ENCODE measurements at places on chromosomes 3 and 15.

DNA sequence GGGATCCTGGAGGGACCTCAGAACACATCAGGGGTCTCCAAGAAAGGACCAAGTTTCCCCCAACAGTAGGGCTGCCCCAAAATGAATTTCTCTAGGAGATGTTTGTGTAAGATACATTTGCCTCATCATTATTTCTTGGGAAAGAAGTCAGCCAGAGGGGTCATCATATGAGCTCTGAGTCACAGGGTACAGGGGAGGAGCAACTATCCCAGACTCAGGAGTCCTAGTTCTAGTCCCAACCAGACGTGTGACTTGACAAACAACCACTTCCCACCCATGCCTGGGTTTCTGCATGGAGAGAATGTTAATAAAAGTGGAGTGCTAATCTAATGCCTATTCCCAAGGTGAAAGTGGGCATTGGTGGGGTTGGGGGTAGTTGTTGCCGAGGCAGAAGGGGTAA, 144.1 kb downstream of the ALDH1A2 start:
- DNase-seq = no peak

- DNase-seq = no peak
These were observed 185.5 kb upstream of the KCNMB2 start for GRCh38 chr3:178350763-178351162.

DNA sequence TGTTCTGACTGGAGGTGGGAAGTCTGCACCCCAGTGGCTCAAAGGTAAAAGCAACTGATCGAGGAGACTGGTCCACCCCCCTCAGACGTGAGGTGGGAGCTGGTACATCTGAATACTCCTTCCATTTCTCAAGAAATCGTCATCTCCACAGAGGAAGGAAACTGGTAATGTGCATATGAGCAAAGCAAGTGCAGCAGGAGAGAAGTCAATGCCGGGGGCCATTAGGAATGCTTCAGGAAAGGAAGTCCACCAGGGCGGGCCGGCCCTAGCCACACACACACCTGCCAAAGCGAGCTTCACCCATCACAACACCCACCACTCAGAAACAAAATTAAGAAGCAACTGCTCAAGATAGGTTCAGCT, 8.5 kb downstream of the TBC1D2B start:
- no peak for DNase-seq

DNA sequence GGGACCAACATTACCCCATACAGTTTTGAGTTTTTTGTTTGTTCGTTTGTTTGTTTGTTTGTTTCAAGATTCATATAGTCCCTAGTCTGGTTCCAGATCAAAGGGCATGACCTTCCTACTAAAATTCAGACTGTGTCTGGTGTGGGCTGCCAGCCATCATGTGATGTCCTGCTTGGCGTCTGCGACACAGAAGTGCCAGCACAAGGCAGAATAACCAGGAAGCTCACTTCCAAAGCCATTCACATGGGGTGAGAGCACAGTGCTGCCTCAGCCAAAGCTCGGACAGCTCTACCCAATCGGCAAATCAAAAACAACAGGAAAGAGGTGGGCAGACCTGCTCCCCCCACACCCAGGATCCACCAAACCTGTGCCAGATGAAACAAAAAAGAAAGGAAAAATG, 142.6 kb upstream of the THBS1 start:
- no peak for DNase-seq

GRCh38 chr3:115691964-115692363, 68.7 kb downstream of the GAP43 start:
- no peak for DNase-seq

- no peak for DNase-seq
These were observed 44.2 kb downstream of the IQGAP1 start for GRCh38 chr15:90432253-90432652.

- DNase-seq = no peak
These were observed 83.6 kb upstream of the FXR1 start for GRCh38 chr3:180828723-180829408.

- no peak for DNase-seq
These were observed 49.7 kb downstream of the CCK start for GRCh38 chr3:42216302-42216701.

- DNase-seq = no peak
These were observed 197.0 kb upstream of the CBLB start for GRCh38 chr3:106065831-106066230.

DNA sequence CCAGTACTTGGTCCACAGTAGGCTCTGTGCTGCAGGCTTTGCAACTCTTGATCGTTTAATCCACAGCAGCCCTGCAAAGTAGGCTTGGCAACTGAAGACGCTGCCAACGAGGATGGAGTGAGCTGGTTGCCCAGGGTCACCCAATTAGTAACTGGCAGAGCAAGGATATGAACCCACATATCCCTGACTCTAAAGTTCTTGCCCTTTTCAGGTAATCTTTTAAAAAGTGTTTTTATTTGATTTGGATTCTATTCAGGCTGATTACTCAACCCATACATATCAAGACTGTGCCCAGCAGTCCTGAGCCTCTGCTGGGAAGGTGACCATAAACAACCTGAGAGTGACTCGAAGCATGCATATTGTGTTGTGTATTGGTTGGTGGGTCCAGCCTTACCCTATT, 50.3 kb downstream of the PSMD6 start:
- no peak for DNase-seq

All from NCI-H1092 (cell line).